Stimulated activated CD4-positive, alpha-beta T cell treated with anti-CD3 and anti-CD28 coated beads, Interleukin-2, amount 100 ng/mL, for 4 hours (primary cell): ENCODE measurements at places on chromosomes 3 and 15.

DNA sequence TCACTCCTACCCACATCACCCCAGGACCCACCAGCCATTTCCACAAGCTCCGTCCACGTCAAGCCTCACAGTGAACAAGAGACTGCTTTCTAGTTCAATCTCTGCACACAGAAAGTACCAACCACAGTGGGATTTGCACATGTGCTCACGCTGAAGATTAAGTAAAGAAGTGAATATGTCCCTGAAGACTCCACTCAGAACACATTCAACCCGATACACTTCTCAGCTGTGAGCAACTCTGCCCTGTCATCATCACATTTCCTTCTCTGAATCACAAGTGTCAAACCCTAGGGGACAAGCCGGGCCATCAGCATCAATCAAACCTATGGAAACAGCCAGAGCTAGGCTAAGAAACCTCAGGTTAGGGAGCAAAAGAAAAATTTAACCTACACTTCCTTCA is 1.9 kb downstream of the STIMATE start:
- DNase-seq: no peak

DNA sequence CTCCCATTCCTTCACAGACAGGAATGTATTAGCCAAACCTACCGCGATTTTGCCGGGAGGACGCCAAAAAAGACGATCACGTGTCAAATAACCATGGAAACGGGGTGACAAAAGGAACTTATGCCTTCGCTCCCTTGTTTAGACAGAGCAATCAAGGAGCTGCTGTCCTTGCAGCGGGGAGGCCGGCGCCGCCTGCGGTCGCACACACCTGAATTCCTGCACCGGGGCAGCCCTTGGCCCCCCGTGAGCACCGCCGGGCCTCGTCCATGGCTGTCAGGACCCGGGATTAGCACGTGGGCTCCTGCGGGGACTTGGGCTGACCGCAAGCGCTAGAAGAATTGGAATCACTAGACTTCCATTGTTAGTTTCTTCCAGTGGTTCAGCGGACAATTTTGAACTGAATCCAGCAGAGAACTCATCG is 193.1 kb downstream of the SHQ1 start:
- no peak for DNase-seq

DNA sequence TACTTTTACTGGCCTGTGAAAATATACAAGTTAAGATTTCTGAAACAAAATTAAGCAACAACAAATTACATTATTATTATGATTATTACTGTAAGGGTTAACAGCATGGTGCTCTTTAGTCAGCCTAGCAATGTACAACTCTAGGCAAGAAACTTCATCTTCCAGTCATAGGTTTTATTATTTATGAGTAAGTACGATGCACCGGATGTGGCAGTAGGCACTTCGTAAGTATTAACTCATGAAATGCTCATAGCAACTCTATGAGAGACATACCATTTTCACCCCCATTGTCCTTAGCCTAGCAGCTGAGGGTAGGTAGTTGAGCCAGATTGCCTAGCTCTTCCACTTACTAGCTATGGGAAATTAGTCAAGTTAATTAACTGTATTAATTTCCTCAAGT is 68.0 kb upstream of the PTPRG start:
- DNase-seq: no peak

- DNase-seq: no peak
Observed at GRCh38 chr3:177440456-177441104, 243.3 kb upstream of the TBL1XR1 start.

DNA sequence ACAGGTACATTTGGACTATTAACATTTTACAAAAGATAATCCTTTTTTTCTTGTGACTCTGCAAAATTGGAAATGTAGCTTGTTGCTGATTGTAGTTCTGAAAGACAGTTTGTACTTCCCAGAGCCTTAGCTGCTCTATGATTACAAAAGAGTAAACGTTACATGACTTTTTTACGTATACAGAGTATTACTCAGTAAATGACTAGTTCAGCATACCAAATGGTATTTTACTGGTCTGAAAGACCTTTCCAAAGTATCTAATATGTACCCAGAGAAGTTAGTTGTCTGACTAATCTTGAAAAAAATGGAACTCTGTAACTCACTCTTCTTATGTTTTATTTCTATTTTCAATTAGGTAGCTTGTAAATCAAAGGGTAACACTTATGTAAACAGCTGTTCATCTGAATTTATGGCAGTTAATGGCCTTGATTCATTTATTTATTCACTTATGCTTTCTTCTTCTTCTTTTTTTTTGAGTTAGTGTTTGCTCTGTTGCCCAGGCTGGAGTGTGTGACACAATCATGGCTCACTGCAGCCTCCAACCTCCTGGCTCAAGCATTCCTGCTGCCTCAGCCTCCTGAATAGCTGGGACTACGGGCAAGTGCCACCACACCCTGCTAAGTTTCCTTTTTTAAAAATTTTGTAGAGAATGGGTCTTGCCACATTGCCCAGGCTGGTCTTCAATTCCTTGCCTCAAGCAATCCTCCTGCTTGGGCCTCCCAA is 151.7 kb downstream of the C3orf38 start:
- no peak for DNase-seq

DNA sequence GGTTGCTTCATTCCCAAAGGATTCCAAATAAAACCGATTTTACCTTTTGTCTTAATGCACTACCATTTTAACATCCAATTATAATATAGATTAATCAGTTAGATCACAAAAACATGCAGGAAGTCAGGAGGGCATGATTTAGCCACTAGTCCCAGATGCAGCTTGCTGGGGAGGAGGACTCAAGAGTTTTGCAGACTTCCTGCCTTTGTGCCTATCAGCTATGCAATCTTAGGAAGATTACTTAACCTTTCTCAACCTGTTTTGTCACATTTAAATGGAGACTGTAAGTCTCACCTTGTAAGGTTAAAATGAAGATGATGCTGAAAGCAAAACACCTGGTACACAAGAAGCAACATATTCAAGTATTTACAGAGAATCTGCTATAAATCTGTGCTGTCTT is 242.4 kb upstream of the GOLIM4 start:
- DNase-seq: no peak

GRCh38 chr15:50106457-50106856 is 12.6 kb downstream of the ATP8B4 start:
- DNase-seq: no peak

GRCh38 chr3:102348904-102349303 is 85.9 kb upstream of the ZPLD1 start:
- no peak for DNase-seq

DNA sequence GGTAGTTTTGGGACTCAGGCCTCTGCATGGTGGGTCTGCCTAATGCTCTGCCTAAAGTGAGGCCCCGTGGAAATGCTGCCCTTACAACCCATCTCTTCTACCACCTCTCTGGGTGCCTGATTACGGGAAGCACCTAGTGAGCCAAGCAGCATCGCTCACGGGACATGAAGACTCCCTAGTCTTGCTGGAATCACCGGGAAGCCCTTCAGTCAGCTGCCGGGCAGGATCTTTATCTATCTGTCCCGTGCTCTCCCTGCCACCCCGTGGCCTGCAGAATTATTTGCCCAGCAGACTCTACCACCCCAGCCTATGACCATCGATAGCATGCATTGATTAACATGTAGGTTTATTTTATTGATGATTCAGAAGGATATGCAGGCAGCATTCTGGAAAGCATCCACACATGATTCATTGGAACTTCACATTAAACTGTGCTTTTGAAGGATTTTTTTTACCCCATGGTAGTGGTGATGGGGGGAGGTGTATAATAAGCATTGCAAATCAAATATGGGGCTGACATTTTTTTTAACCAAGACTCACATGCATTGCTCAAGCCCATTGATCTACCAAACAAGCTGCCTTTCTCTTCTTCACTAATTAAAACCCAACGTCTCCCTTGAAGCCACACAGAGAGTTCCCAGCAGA is 63.1 kb downstream of the ATP2B2 start:
- no peak for DNase-seq

- DNase-seq: no peak
Observed at GRCh38 chr15:31275331-31276262, 51.0 kb upstream of the KLF13 start.

GRCh38 chr3:77690284-77690845 is 650.5 kb downstream of the ROBO2 start:
- no peak for DNase-seq

GRCh38 chr3:37594873-37595783 is 266.6 kb upstream of the CTDSPL start:
- no peak for DNase-seq

GRCh38 chr15:98217356-98217755 is 256.9 kb downstream of the ARRDC4 start:
- DNase-seq: no peak

DNA sequence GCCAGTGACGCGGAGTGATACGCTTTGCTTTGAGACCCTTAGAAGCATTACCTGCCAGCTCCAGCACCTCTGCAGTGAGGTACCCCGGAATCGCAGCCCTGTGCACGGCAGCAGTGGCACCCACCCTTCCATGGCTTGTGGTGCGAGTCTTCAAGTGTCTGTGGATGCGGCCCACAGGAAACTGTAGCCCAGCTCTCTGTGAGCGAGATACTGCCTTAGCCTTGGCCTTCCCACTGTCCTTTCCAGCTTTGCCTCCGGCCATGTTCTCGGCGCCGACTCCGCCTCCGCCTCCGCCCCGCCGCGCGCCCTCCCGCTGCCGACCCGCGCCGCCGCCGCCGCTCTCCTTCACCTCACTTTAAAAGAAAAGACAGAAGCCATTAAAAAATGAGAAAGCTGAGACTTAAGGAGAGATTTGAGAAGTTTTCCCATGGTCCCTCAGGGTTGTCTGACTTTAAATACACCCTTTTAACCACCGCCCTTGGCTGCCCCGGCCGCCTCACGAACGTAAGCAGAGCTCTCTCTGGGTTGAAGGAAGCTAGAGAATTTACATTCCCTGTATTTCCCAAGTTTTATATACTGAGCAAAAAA is 78.5 kb upstream of the FAM174B start:
- no peak for DNase-seq

DNA sequence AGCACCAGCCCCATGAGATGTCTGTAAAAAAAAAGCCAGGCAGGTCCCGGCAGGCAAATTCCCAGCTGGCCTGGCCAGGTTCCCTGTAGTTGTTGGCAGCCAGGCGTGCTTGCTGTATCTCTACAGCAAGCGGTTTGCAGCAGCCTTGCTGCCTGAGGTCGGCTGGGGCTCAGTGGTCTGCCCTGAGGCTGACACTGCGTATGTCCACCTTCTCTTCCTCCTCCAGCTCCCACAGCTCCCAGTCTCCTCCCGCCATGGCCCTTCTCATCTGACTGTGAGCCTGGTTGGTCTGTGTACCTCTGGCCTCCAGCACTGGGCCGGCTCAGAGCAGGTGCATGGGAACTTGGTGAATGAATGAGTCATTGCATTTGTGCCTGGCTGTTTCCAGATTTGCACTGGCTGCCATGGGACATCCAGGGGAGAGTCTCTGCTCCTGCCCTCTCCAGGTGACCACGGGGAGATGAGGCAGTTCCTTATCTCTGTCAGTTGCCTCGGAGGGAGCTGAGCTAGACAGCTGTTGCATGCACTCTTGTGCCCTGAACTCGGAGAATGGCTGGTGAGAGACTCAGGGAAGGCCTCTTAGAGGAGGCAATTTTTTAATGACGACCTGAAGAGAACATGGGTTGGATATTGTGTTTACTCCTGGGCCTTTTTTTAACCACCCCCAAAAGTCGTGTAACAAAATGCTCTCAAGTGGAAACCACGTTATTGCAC is 43.0 kb downstream of the SPSB4 start:
- no peak for DNase-seq

GRCh38 chr15:32717426-32718226 is at the start of gene GREM1:
GREM1 (plus strand) TSS chr15:32718004; CDS start chr15:32730691, 12,687 bp downstream.
- no peak for DNase-seq

DNA sequence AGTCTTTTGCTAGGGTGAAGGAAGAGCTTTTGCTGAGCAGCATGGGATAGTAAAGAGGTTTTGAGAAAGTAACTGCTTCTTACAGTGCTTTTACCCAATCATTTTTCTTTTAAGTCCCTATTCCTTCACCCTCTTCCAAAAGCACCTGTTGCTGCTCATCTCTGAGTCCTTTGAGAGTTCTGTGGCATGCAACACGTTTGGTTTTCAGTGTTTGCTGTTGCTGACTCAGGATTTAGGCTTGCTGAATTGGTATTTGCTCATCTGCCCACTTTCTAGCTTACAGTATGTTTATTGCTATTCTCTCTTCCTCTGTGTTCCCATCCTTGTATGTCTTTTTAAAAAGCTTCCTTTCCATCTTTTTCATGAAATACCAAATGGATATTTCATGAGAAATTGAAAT is 55.9 kb upstream of the THRB start:
- no peak for DNase-seq

GRCh38 chr3:64870876-64871646 is 183.3 kb upstream of the ADAMTS9 start:
- no peak for DNase-seq

- DNase-seq: no peak
Observed at GRCh38 chr3:115218859-115219258, 71.8 kb upstream of the ZBTB20 start.

DNA sequence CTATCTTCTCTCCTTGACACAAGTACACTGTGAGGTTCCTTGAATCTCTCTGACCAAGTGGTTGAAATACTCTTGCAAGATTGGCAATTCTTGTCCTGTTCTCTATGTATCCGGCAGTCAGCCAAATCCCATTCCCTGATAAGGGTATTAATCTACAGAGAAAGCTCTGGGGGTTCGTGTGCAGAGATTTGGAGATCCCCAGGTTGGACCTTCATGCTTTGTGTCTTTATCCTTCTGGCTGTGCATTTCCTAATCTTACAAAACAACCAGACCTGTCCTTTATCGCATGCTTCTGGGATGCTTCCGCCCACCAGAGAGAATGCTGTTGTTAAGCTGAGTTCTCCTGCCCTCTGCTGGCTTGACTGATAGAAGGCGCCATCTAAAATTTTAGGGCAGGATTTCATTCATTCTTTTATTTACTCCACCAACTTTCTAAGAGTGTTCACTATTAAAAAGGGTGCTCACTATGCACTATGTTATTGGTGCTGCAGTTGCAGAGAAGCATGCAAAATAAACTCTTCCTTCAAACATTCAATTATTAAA is 8.6 kb upstream of the SST start:
- peak; percentile 7 for DNase-seq

DNA sequence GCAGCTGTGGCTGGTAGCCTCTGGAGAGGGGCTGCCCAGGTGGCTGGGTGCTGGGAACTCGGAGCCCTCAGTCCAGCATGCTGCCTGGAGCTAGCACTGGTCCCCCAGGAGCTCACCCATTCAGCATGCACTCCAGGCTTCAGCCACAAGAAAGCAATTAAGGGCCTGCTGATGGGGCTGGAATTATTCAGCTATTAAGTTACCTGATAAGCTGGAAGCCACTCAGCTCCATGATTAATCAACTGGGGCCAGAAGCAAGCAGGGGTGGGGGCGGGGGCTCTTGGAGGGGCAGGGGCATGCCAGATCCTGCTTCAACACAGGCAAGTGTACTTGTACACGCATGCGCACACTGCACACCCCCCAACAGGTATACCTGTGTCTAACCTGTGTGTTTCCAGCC is 22.1 kb upstream of the TMEM115 start:
- no peak for DNase-seq

DNA sequence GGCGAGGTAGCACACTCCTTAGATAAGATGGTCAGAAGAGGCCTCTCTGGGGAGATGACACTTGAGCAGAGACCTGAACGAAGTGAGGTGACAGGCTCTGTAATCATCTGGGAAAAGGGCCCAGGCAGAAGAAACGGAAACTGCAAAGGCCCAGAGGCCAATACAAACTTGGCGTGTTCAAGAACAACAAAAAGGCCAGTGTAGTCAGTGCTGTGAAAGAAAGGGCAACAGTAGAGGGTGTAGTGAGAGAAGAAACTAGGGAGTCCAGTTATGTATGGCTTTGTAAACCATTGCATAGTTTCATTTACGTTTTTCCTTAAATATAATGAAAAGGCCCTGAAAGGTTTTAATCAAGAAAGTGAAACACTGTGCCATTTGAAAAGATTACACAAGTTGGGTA is 31.8 kb downstream of the PLD1 start:
- DNase-seq: no peak
